Left colon (tissue), 2 donors: ENCODE measurements at places on chromosomes 16 and 17. TPM values are rescaled to one million over a fixed set of nuclear protein-coding genes. Genes with fewer than 3 reads are reported as not detected.

DNA sequence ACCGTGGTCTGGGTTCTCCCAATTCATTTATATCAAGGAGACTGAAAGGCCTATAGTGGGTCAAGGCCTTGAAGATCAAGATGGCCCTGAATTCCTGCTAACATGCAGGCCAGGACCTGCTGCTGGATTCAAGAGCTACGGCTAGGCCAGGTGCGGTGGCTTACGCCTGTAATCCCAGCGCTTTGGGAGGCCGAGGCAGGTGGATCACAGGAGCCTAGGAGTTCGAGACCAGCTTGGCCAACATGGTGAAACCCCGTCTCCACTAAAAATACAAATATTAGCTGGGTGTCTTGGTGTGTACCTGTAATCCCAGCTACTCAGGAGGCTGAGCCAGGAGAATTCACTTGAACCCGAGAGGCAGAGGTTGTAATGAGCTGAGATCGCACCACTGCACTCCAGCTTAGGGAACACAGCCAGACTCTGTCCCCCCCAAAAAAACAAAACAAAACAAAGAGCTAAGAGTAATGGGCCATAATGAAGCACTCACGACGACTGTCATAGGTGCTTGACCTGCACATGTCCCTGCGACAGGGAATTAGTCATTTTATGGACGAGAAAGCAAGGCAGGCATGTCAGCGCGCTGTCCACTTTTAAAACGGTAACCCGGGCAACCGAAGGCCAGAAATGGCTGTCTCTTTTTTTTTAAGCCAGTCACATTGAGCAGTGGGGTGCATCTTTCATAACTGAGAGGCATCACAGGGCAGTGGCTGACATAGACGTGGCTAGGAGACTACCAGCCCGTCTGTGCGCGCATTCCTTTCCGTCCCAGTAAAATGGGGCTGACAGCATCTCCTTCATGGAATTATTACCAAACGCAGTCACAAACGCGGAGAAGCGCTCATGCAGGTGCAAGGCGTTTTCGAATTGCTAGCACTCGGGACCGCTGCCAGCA, 1.0 kb upstream of the FBRS start:
- no peak for DNase-seq

DNA sequence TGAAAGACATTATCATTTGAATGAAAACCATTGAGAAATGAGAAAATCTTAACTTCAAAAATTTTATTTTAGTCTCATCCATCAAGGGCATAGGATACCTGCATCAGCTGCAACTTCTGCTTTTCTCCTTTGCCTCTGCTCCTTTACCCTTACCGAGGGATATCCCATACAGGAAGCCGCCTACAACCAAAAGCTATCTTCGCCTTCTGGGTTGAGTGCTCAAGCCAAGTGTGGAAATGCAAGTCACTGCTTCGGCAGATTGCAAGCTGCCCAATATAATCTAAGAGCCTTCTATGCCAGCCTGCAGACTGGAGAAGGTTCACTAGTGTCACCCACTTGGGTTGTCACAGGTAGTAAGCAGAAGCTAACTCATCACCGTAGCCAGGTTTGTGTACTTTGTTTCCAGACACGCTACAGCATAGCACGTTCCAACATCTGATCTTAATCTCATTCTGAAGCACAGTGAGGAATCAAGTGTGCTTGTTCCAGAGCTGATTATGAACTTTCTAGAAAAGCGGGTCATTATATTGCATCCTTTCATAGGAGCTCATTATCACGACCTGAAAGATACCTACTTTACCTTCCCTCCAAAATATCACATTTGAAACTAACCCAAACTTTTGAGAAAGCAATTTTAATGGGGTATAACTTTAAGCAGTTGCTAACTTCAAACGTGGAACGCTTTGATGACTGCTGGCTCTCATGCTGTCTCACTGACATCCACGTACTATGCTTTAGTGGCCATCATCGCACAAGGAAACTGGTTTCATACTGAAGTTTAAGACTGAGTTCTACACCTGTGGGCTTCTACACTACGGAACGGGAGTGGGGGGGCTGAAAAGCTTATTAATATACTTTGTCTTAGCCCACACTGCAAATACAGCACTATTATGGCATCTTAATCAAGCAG, 8.0 kb upstream of the UNK start:
- peak; percentile 20 for DNase-seq

- no peak for DNase-seq
Measured at GRCh38 chr16:48321317-48322036, 63.7 kb downstream of the SIAH1 start.

DNA sequence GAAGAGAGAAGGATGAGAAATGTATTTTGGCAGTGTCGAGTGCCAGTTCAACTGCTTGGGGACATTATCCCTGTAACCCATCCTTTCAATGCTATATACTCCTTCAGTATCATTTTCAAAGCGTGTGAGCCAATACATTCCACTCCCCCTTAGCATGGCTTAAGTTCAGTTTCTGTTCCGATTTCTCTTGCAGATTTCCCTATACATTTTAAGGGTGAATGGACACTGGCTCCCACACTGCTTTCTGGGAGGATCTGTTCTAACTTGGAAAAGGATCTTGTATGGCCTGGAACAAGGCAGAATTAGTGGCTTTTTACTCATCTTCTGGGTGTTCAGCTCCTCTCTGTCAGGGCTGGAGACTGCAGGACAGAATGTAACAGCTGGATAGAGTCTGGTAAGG, 333.8 kb downstream of the HAPSTR1 start:
- no peak for DNase-seq

GRCh38 chr17:7574176-7574953, 5.1 kb upstream of the CD68 start:
- no peak for DNase-seq

DNA sequence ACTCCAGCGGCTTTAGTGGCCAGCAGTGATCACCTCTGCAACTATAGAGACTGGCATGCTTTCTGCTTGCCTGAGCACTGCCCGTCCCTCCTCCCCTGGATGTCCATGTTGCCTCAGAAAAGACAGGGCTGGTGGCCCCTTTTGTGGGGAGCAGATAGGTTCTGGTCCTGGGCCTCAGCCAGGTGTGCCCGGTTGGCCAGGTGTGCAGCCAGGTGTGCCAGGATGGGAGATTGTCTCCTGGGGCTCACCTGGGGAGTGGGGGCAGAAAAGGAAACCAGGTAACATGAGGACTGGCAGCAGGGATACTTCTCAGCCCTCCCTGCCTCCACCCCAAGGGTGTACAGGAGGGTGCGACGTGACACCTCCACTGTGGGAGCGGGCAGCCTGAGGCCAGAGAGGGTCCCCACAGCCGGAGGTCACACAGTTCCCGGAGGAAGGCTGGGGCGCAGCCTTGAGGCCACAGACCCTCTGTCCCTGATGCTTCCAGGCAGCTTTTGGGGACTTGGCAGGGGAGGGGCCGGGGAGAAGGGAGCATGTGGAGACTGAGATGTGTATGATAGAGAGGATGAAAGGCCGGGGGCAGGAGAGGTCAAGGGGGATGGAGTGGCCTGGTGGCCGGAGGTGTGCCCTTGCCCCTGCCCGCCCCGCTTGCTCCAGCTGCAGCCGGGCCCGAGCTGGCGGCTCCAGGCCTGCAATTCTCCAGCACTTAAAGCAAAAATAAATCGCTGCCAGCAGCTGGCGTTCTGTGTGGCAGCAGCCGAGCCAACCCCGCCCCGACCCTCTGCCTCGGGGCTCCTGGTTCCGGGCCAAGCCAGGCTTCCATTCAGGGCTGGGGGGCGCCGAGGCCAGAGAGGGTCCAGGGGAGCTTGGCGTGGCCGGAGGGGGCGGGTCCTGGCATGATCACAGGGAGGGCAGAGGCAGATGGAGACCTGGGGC, 6.7 kb downstream of the KCNJ12 start:
- no peak for DNase-seq

DNA sequence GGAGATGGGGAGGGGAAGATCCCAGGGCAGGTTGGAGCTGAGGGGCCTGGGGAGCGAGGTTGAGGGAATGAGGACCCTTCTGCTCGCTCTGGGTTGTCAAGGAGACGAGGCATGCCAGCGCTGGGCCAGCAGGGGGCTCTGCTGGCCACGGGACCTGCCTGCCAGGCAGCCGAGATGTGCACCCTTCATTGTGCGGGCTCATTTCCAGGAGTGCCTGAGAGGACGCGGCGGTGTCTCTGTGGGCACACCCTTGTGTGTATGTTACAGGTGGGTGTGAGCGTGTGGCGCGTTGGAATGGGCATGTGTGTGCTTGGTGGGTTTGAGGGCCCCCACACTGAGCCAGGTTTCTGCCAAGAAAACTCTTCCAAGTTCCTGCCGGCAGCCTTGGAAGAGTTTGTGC, 15.9 kb downstream of the ARHGAP23 start:
- peak; percentile 62 for DNase-seq

DNA sequence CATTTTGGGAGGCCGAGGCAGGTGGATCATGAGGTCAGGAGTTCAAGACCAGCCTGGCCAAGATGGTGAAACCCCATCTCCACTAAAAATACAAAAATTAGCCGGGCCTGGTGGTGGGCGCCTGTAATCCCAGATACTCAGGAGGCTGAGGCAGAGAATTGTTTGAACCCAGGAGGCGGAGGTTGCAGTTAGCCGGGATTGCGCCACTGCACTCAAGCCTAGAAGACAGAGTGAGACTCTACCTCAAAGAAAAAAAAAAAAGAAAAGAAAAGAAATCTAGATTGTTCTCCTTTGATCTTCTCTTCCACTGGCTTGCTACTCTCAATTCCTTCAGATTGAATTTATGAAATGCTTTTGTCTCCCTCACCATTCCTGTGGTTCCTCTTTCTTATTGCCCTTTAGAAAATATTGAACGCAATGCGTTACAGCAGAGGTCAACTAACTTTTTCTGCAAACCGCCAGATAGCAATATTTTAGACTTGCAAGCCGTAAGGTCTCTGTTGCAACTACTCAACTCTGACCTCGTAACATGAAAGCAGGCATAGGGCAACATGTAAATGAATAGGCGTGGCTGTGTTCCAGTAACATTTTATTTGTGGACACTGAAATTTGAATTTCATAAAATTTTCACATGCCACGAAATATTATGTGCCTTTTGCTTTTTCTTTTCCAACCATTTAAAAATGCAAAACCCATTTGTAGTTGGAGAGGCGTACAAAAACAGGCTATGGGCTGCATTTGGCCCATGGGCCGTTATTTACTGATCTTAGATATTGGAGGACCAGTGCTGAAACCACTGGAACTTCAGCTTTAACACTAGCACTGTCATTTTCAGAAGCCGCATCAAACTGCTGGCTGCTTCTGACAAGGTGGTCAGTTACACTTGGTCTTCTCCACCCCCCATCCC, 24.8 kb downstream of the PITPNC1 start:
- no peak for DNase-seq

DNA sequence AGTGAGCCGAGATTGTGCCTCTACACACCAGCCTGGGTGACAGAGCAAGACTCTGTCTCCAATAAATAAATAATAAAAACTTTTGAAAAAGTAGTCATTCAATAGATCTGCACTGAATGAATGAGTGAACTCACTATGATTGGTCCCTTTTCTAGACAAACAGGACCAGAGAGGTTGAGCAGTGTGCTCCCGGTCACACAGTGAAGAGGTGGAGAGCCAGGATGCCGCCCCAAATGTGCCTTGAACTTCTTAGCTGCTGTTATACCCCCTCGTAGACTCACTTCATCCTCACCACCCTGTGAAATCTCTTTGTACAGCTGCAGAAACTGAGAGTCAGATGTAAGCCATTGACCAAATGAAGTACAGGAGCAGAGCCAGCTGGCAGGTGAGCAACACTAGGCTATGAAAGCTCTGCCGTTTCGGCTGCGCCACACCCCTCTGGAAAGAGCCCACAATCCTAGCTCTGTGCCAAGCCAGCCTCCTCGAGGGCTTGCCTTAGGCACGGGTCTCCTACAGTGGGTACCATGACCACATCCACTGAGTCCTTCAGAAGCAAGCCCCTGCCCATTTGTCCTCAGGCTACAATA, 7.8 kb upstream of the KIAA0513 start:
- peak; percentile 70 for DNase-seq

DNA sequence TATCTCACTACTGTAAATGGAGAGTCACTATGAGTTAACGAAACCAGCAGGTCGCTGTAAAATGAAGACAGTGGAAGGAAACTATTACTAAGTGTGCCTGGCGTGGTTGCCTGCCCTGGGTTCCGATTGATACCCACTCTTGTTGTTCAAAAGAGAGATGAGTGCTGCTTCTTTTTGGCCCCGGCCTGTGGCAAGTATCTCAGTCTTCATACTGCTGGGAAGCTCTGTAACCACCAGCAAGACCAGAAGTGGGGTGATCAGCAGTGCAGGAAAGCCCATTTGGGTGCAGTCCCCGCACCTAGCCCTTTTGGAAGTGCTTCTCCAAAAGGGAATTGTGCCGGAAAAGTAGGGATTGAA, 104.5 kb downstream of the SNX29 start:
- no peak for DNase-seq

DNA sequence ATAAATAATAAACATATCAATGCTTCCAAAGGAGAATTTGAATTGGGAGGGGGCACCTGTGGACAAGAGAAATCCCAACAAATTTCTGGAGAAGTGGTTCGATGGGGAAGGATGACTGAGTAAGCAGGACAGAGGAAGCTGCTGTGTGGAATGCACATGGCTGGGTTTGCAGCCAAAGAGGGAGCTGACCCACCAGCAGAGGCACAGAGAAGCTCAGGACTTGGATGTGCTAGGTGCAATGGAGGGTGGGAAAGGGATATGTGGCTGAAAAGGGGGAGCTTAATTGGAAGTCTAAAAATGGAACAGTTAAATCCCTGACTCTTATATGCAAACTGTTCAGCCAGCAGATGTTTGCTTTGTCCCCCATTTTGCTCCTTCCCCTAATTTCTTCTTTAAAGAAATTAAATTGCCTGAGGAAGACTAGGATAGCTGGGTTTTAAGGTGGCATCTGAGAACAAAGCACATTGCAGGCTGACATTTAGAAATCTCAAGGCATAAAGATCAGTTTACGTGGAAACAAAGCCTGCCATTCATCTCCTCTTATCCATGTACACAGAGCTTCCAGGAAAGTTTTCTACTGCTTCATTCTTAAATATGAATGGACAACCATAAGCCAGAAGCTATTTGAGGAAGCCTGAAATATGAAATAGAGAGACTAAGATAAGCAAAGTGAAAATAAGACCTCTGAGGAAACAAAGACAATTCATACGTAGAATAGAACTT, 23.0 kb upstream of the TNS4 start:
- no peak for DNase-seq

- no peak for DNase-seq
Measured at GRCh38 chr16:9112844-9113186, 21.4 kb downstream of the HAPSTR1 start.

DNA sequence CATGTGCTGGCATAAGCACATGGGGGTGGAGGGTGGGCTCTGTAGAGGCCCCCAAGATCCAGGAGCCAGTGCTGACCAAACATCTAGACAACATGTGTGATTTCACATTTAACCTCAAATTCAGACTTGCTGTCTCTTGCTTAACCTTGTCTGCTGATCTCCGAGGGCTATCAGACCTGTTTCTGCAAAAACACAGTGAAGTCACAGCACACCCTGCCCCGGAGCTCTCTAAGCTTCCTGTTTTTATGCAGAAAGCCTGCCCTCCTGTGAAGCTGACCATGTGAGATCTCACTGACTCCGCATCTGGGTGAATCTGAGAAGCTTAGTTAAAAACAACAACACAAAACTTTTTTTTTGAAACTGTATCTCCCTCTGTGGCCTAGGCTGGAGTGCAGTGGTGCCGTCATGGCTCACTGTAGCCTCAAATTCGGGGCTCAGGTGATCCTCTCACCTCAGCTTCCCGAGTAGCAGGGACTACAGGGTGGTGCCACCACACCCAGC, 6.6 kb upstream of the DPEP2 start:
- peak; percentile 46 for DNase-seq

The NOG gene
- 0.22 TPM for total RNA-seq

The MYH11 gene
- total RNA-seq: 579 TPM

The SDK2 gene
- 0.82 TPM for total RNA-seq

The ITGAX gene
- total RNA-seq: 1.6 TPM

The ICAM2 gene
- 11.5 TPM for total RNA-seq

The DBF4B gene
- total RNA-seq: 2.5 TPM

The GPT2 gene
- total RNA-seq: 26.8 TPM

The TBX6 gene
- total RNA-seq: 0.92 TPM

The TMEM235 gene
- not detected for total RNA-seq

The SCGB1C2 gene
- not detected for total RNA-seq
